Stimulated activated CD4-positive, alpha-beta T cell treated with anti-CD3 and anti-CD28 coated beads, TNF-alpha, amount 100 ng/mL, for 1 hour (primary cell): ENCODE measurements at places on chromosomes 11 and 22.

GRCh38 chr11:69744435-69744834 lies 30.7 kb downstream of the FGF4 start:
- DNase-seq: no peak

DNA sequence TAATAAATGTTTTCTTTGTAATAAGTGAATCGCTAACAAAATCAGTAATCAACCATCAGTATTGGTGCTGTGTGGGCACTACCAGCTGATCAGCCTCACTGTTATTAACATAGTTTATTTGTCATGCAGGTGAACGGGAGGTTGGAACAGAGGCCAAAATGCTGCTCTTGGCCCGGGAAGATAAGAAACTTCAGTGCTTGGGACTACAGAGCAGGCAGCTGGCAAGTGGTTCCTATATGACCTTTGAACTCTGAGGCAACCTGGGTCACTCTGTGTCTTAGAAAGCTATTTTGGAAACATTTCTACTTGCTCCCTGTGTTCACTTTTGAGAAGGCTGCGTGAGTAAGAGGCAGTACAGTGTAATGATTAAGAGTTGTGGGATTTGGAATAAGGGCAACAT lies 36.5 kb upstream of the DNAJB13 start:
- DNase-seq: no peak

DNA sequence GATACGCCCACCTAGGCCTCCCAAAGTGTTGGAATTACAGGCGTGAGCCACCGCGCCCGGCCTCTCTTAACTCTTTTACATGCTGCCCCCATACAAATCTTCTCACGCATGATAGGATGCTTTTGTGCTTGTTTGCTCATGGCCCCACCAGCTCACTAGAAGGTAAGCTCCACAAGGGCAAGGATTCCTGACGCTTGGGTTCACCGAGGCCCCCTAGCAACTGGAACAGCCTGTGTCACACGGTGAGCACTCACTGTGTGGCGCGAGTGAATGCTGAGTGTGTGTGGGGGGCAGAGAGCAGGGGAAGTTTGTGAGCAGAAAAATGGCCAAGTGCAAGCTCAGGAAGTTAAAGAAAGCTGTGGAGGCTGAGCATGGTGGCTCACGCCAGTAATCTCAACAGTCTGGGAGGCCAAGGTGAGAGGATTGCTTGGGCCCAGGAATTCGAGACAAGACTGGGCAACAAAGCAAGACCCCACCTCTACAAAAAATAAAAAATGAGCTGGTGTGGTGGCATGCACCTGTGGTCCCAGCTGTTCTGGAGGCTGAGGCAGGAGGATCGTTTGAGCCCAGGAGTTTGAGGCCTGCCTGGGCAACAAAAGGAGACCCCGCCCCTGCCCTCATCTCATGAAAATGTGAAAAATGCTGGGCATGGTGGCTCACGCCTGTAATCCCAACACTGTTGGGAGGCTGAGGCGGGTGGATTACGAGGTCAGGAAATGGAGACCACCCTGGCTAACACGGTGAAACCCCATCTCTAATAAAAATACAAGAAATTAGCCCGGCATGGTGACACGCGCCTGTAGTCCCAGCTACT lies 2.3 kb downstream of the BAD start:
- DNase-seq: no peak

DNA sequence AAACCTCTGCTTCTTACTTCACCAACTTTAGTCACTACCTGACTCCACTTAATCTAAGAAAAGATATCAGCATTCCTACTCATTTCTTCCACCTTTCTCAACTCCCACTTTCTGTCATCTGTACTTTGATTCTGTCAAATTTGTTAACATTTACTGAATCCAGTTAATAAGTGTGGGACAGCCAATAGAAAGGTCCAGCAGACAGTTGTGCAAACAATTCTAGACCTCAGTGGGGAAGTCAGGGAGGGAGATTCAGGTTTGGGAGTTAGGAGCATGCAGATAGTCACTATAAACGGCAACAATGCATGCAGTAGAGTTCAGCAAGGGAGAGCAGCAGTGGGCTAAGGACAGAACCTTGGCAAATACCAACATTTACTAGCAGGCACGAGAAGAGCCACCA lies 4.1 kb downstream of the FBXO3 start:
- DNase-seq: no peak
